ENCODE measurements at places on chromosomes 4 and X. TPM values are rescaled to one million over a fixed set of nuclear protein-coding genes. Genes with fewer than 3 reads are reported as not detected.

Gene SYNPO2
- total RNA-seq, result 113 TPM

Gene DOCK11
- total RNA-seq, result 39.5 TPM

Gene PNMA5
- total RNA-seq, result not detected

Gene TKTL1
- 0.18 TPM for total RNA-seq

Gene TLR8
- 2.8 TPM for total RNA-seq

DNA sequence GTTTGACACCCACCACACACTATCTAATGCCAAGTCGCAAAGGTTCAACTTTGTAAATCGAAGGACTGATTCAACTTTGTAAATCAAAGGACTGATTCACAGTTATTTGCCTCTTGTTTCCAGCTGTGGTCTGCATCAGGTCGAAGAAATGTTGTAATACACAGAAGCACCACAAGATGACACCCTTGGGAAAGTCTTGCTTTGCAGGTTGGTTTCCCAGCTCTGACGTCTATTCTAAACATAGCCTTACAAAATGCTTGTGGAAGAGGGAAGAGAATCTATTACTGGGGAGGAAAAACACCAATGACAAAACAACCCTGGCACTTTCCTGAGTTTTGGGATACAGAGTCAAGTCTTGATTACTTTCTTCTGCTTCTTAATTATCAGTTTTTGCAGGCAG is 35.3 kb downstream of the SUPT20HL1 start:
- no peak for DNase-seq

Gene TRPC5OS
- not detected for total RNA-seq

GRCh38 chr4:158819942-158820786 is 51.3 kb downstream of the FNIP2 start:
- DNase-seq, result no peak

GRCh38 chr4:79756140-79756895 is 316.7 kb downstream of the ANTXR2 start:
- no peak for DNase-seq

DNA sequence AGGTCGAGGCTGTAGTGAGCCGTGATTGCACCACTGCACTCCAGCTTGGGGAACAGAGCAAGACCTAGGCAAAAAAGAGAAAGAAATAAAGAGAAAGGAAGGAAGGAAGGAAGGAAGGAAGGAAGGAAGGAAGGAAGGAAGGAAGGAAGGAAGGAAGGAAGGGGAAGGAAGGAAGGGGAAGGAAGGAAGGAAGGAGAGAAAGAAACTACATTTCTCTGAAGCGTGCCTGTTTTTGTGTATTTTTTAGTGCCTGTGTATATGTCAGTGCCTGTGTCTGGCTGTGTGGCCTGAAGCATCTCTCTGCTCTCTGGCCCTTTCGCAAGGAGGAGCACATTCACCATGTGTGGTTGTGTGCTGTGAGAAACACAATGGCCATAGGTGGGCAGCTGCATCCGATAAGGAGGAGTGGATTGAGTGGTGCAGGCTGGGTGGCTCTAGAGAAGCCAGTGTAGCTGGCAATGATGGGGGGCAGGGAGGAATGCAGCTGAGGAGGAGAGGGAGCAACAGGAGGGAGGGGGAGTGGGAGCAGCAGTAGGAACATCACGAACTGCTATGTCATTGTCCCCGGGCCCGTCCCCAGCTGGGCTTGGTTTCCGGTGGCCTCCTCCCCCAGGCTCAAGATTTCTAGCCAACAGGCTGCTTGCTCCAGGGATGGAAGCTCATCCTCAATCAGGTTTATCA is 11.4 kb downstream of the SYN1 start:
- no peak for DNase-seq

DNA sequence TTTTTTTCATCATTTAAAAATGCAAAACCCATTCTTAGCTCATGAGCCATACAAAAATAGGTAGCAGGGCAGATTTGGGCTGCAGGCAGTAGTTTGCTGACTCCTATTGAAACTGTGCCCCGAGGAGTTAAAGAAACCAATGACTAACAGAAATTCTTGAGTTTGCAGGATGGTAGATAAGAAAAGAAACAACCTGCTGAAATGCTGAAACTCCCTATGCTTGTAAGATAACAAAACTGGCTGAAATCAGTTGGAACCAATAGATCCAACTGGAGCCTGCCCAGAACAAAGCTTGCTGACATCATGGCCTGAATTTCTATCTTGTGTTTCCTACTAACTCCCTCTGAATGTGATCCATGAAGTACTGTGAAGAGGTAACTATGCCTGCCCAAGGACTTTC is 68.6 kb downstream of the ANOS1 start:
- DNase-seq, result no peak

Gene ZMAT1
- total RNA-seq, result 35.0 TPM

- no peak for DNase-seq
These were observed 121.0 kb upstream of the STOX2 start for GRCh38 chr4:183783991-183784553.

Gene UGT2B15
- not detected for total RNA-seq

Gene TCEAL7
- total RNA-seq, result 15.1 TPM

DNA sequence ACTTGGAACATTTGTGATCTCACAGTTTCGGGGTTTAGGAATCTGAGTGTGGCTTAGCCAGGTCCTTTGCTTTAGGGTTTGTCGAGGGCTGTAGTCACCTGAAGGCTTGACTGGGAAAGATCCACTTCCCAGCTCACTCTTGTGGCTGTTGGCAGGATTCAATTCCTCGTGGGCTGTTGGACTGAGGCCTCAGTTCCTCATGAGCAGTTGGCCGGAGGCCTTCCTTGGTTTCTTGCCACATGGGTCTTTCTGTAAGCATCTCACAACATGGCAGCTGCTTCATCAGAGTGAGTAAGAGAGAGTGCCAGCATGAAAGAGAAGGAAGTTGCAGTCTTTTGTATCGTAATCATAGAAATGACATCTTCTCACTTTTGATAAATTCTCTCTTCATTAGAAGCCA is 11.1 kb downstream of the TXLNG start:
- no peak for DNase-seq

DNA sequence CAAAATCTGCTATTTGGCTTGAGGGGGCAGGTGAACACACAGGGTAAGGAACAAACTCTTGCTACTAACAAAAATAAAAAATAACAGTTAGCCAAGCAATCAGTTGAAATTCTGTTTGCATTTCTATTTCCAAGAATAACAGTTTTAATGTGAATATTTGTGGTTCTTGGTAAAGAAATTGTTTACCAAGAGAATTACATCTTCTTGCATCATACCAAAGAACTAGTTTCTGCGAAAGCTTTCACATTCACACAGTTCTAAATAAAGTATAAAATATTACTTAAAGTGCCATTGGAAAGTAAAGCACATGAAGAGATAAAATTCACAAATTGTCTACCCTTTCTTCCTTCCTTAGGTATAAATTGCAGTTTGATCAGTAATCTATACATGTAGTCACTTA is 54.4 kb downstream of the KLHL4 start:
- DNase-seq, result no peak

- no peak for DNase-seq
These were observed 63.4 kb downstream of the CHRDL1 start for GRCh38 chrX:110732266-110732665.

Gene UGT2B17
- not detected for total RNA-seq

Gene SMIM9
- not detected for total RNA-seq

DNA sequence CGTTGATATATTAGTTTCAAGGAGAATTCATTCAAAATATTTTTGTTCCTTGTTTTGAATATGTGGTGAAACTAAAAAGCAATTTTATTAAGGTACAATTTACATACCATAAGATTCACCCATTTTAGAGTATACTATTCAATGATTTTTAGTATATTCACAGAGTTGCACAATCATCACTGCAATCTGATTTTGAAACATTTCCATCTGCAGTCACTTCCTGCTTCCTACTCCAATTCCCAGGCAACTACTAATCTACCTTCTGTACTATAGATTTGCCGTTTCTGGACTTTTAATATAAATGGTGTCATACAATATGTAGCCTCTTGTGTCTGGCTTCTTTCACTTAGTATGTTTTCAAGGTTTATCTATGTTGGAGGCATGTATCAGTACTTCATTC is 71.3 kb downstream of the SLC9A7 start:
- no peak for DNase-seq

Gene SPANXA2
- not detected for total RNA-seq

DNA sequence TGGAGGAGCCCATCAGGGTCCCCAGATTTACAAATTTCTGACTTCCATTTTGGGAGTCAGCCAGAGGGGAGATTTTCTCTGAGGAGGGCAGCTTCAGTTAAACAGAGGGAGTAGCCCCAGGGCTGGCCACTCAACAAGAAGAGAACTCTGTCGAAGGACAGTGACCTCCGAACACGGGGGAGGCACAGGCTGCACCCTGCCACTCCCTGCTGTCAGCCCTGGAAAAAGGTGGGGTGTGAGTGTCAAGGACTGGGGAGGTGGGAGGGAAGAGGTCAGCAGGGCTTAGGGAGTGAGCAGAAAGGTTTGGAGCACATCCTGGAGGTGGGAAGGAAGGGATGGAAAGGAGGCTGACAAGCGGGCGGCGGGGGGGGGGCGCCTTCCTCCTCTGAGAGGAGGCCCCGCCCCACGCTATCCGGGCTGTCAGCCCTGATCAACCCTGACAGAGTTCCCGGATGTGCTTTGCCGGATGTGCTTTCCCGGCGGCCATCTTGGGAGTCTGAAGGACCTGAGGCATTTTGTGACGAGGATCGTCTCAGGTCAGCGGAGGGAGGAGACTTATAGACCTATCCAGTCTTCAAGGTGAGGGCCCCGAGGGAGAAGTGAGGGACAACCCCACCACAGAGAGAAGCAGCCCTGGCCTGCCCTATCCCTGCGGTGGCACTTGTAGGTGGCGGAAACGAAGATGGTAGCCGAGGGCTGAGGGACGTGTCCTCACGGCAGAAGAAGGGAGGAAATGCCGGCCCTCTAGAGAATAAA is at the start of gene MAGEC1:
Gene MAGEC1 (plus strand): TSS at position 495 of the 756 bp plus-strand sequence. CDS start 1,179 bp downstream, outside the sequence.
- DNase-seq, result no peak

GRCh38 chrX:72094894-72095293 is 36.8 kb downstream of the RTL5 start:
- DNase-seq, result no peak

GRCh38 chrX:151174581-151175282 is 1.7 kb upstream of the GPR50 start:
- no peak for DNase-seq

DNA sequence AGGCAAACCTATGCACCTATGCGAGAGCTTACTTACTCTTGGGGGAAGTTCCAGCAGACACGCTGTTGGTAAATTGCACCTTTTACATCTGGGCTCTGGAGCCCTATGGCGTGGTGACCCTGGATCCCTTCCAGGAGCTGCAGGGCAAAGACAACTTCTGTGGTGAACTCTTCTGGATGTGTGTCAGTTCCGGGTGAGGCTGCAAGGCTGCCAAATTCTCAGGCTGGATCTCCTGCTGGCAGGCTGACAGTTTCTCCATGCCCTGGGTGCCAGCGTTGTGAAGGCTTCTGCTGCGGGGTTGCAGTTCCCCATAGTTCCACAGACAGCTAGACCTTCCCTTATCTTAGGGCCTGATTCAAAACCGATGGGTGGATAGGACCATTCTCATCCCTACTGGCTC is 37.9 kb downstream of the RAP2C start:
- DNase-seq, result no peak

DNA sequence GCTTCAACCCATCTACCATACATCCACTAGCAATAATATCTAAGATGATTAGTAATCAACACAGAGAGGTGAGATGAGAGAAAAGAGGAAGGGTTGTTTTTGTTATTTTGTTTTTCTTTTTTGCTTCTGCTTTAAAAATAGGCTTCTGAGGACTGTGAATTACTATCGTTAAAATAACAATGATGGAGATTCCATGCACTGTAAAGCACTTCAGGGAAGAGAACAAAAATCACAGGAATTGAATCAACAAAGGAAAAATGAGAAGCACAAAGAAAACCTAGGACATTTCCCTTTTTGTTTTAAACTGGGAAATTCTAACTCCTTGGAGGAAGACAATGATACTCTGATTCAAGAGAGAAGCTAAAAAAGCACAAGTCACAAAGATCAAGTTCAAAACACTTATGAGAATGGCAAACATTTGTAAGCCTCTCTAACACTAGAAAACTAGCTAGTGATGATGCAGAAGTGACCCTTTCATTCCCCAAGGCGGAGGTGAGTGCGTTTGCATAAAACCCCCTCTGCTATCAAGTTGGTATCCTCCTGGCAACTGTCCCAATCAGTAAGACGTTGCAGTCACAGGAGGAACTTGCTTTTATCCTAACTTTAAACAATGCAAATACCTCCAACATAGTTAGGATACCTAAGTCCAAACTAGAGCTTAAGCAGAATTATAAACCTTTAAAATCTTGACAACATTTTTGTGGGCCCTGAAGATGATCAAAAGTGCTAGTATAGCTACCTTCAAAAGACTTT is 308.5 kb downstream of the CAMK2D start:
- no peak for DNase-seq

GRCh38 chr4:47536966-47537365 is 51.9 kb downstream of the ATP10D start:
- DNase-seq, result no peak

Gene CFAP47
- total RNA-seq, result 0.18 TPM

DNA sequence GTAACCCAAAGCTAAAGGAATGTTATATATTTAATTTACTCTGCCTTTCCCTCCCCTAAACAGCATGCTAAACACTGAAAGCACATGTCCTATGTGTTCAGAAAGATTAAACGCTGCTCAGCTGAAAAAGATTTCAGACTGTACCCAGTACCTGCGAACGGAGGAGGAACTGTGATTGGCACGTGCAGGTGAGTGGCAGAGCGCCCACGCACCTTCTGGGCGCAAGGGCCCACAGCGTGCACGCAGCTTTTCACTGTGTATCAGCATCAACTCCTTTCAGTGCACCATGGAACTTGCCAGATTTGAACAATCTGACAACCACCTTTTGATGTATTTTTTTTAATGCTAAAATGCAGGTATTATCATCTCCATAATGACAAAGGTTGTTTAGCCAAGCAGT is 87.7 kb downstream of the RFC1 start:
- no peak for DNase-seq

- DNase-seq, result no peak
These were observed 136.2 kb upstream of the RPL34 start for GRCh38 chr4:108484187-108484586.

DNA sequence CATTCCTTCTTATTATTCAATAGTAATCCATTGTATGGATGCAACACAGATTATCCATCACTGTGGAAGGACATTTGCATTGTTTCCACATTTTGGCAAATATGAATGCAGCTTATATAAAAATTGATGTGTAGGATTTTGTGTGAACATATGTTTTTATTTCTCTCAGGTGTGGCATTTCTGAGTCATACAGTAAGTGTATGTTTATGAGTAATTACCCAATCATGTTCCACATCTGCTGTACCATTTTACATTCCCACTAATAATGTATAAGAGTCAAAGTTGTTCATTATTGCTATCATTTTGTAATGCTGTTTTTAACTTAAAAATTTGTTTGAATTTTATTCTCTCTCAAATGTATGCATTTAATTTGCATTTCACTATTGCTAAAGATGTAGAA is 25.5 kb downstream of the MAGEA4 start:
- no peak for DNase-seq

DNA sequence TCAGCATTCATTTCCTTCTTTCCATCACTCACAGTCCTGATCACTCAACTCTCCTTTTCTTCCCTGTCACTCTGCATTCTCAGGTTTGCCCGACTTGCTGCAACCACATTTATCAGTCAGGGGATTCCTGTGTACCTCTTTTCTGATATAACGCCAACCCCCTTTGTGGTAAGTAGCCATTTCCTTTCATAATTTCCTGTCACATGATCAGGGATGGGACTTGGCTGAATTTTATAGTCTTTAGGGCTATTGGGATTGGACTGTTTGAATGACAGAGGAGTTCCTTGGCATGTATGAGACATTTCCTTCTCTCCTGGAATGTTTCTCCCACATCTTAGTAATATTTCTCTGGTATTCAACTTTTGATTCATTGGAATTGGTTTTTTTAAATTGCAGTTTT is 11.0 kb downstream of the PGM2 start:
- DNase-seq, result no peak

GRCh38 chr4:77146186-77147078 is 10.6 kb upstream of the CCNG2 start:
- DNase-seq, result no peak

All from sciatic nerve (tissue), 2 donors.